ENCODE measurements at places on chromosomes 2 and 18.

DNA sequence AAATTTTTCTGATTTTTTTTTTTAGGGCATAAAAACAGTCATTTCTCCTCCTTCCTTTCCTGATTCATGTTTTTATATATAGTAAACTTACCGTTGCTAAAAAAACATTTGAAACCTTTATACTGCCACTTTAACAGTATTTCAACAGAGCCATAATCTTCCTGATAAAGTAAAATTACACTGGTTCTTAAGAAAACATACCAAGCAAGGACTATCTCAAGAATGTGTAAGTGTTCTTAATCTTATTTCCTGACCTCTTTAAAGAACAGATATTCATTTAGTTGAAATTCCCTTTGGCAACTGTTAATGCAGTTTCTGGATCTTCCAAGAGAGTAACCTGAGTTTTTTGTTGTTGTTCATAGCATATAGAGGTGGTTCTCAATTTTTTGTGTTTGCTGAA is 26.6 kb upstream of the COLEC12 start:
- no peak for DNase-seq

GRCh38 chr2:72916743-72917137 is 579 bp upstream of the EMX1 start:
- no peak for DNase-seq

DNA sequence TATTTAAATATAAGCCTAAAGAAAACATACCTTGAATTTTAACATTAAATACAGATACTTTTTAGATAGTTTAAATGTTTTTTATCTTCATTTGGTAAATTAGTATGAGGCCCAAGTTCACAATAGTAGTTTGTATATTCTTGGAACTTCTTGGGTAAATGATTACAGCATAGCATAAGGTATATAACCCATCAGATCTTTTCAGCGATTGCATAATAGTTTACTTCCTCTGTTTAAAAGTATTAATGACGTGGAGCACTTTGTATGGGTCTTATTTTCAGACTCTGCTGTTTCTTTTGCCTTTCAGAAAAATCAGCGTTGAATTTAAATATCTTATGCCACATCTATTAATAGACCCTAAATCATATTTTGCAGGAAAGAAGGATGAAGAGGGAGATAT is 60.2 kb downstream of the CHRNA1 start:
- no peak for DNase-seq

GRCh38 chr2:9737053-9737875 is 106.0 kb upstream of the TAF1B start:
- DNase-seq: no peak

DNA sequence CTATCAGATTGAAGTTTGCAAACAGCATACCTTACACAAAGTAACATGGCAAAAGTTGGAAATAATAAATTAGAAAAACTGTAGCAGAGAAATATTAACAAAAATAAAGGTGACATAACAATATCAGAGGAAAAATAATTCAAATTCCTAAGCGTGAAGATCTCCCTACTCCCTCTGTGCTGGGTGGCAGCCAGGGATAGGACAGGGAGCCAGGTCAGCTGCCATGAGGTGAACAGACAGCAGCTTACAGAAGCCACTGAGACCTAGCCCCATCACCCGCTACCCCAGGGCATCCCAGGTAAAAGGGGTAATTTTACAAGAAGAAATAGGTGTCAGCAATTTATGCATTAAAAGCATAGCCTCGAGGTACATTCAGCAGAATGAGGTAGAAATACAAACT is 423.8 kb upstream of the HS6ST1 start:
- no peak for DNase-seq

- DNase-seq: no peak
Measured at GRCh38 chr18:80147037-80147417, 38.0 kb downstream of the ADNP2 start.

DNA sequence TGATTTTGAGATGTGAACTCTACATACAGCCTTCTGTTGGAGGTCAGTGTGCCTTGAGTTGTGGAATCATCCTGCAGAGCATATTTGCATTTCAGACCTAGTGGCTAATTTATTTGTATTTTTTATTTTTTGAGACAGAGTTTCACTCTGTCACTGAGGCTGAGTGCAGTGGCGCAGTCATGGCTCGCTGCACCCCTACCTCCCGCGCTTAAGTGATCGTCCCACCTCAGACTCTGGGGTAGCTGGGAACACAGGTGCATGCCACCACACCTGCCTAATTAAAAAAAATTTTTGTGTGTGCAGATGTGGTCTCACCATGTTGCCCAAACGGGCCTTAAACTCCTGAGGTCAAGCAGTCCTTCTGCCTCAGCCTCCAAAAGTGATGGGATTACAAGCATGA is 104.4 kb downstream of the ASXL3 start:
- DNase-seq: no peak

GRCh38 chr18:62632788-62633455 is 82.4 kb upstream of the PHLPP1 start:
- no peak for DNase-seq

GRCh38 chr2:3587021-3587420 is 7.9 kb upstream of the COLEC11 start:
- DNase-seq: no peak

- DNase-seq: no peak
Measured at GRCh38 chr2:134268265-134268664, 14.4 kb downstream of the MGAT5 start.

DNA sequence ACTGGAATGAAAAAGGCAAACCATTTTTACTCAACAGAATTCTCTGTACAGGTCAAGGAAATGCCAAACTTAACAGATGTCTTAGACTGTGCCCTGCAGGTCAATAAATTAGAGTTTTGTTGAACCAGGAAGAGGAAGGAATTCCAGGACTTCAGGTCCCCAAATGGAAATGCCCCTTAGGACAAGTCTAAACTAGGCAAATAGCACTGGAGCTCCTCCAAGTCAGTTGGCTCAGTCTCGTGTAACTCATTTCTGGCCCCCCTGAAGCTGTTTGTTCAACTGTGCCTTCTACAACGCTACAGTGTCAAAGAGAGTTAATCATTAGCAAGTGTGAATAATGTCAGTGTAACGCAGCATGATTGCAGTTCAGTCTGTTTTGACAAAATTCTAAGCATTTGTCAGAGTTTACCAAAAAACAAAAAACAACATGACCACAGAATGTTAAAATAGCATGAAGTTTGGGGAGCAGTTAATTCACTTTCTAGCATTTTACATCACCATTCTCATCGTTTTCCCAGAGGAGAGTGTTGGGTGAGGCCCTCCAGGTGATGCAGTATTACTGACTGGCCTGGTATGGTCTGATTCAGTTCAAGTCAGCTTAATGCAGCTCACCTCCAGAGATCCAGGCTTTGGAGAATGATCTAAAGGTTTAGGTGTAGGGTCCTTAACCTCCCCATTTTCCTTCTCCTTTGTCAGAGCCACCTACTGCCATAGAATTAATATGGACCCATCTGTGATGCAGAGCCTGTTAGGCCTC is 108.1 kb downstream of the AQP4 start:
- no peak for DNase-seq

DNA sequence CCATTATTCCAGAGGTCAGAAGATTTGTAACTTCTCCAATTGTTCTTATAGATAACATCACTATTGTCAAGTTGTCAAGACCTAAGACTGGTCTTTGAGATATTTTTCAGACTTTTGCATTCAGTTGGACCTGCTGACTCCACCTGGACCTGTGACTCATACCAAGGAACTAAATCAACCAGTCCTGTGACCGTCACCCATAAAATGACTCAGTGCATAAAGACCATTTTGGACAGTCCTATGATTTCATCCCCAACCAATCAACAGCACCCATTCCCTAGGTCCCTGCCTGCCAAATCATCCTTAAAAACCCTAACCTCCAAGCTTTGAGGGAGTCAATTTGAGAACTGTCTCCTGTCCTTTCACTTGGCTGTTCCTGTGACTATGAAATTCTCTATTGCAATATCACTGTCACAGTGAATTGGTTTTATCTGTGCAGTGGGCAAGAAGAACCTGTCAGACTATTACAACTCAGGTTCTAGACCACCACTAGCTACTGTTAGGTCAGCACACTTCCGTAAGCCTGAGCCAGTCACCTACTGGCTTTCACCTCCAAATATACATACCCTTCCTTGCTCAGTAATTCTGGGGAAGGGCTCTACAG is 17.1 kb downstream of the DPP4 start:
- no peak for DNase-seq

GRCh38 chr2:232377841-232378734 is 463 bp upstream of the ALPP start:
- DNase-seq: no peak

DNA sequence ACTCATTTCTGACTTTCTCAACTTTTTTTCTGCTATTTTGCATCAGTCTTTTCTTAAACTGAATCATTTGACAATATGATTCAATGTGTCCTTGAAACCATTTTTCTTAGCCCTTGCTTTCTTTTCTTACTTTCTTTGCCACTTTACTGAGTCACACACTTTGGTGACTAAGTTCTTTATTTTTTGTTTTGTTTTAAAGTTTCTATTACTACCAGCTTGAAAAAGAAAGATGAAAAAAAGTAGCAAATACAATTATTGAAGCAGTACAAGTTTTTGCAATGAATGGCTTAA is 116.5 kb downstream of the DOCK10 start:
- DNase-seq: no peak

- no peak for DNase-seq
Measured at GRCh38 chr2:133484106-133484505, 84.2 kb downstream of the NCKAP5 start.

DNA sequence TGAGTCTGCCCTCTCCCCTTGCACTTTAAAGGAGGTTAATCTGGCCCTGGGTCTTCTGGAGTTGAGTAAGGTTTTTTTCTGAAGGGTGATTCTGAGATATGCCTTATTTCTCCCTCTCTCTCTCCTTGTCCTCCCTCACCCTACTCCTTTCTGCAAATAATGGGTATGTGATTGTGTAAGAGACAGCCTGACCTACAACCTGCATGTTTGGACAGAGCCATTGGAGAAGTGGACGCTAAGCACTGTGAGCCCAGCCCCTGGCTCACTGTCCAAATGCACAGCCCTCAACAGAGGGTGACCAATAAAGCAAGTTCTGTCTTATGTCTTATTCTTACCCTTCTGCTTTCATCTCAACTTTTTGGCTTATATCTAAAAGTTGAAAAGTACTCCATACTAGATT is 71.5 kb downstream of the SPP2 start:
- no peak for DNase-seq

DNA sequence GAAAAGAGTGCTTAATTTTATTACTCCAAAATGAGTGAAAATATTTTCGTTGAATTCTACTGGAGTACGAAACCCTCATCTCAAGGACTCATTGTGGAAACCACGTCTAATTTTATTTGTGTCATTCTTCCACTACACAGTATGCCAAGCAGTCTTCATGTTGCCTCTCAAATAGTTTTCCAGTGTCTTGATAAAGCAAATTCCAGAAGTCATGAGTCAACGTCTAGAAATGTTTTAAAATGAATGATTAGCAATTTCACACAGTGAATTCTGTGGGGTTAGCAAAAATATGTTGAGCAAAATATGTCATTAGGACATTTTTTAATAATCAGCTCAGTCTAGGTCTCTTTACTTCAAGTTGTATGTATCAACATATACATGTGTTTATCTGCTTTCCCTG is 865.5 kb downstream of the DSC3 start:
- no peak for DNase-seq

DNA sequence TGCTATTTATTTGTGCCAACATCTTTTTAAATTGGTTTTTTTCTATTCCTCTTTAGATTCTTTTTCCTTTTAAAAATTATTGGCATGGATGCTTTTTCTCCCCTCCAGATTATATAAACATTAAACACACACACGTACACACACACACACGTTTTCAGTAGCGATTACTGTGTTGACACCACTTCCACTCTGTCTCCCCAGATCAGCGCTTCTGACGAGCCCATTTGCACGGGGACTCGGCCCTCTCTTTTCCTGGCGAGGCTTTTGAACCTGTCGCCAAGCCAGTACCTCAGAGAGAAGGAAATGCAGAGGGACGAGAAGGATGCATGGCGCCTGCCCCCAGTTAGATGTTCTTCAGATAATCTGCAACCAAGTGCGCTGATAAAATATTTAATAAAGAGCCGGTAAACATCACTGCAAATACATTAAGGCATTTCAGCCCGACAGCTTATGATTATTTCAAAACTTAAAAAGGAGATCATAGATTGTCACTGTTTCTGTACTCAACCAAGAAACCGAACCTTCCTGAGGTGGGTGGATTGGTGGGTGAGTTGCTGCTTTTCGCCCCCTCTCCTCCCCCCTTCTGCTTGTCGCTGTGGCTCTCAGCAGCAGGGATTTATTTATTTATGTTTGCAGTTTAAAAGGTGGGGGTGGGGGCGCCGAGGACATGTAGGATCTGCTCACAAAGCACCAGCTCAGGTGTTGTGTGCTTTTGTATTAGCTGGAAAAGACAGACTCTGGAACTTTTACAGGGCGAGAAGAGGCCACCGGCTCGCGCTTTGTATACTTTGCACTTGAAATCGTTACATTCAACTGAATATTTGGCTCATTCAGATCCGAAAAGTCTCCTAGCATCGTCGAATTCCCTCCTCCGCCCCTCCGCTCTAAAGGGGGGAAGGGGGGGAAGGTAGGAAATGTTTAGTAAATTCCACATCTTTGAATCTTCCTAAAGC is 787 bp upstream of the TBR1 start:
- DNase-seq: no peak

GRCh38 chr2:237411683-237412423 is 2.1 kb downstream of the COL6A3 start:
- DNase-seq: no peak

DNA sequence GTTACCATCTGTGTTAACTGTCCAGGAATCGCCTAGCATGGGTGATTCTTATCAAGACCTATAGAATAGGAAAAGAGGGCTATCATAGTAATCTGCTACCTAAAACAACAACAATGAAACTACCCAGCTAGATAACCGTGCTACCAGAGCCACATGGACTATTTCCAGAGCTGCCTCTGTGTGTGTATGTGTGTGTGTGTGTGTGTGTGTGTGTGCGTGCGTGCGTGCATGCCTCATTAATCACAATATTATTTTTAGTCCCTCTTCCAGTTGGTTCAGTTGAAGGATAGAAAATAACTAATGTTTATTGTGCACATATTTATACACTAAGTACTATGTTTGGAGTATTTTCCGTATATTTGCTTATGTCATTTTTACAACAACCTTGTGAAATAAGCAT is 201.1 kb downstream of the SP3 start:
- DNase-seq: no peak

DNA sequence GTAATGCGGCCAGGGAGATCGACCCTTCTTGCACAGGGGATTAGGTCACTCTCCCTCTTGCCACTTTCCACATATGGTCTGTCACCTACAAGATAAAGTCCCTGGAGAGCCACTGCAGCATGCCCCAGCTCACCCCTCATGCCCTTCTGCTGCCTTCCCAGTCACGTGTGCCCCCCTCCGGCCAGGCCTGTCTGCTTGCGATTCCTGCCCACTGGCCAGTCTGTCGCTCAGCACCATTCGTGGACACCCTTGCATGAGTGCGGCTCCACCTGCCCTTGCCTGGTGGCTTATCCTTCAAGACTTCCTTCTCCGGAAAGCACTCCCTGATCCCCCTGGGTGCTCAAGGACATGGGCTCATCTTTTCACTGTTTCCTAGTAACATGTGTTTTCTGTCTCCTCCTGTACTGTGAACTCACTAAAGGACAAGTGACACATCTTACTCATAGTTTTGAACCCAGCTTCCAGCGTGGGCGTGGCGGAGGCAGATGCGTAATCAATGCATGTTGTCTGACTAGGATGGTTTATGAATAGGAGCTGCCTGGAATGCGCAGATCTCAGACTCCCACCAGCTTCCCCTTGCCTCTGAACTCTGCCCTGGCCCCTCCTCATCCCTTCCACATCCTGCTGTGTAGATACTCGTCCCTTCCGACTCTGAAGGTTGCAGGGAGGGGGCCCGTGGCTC is 7.8 kb upstream of the NT5DC4 start:
- DNase-seq: no peak

GRCh38 chr2:85756822-85757435 is 3.1 kb downstream of the ATOH8 start:
- no peak for DNase-seq

- DNase-seq: no peak
Measured at GRCh38 chr2:171703574-171704347, 16.5 kb downstream of the DYNC1I2 start.

Data from T-cell (primary cell).